Calu3 (cell line): ENCODE measurements at places on chromosomes 3 and 15.

- peak; percentile 25 for DNase-seq
Measured at GRCh38 chr3:160330109-160330508, 68.9 kb downstream of the IFT80 start.

DNA sequence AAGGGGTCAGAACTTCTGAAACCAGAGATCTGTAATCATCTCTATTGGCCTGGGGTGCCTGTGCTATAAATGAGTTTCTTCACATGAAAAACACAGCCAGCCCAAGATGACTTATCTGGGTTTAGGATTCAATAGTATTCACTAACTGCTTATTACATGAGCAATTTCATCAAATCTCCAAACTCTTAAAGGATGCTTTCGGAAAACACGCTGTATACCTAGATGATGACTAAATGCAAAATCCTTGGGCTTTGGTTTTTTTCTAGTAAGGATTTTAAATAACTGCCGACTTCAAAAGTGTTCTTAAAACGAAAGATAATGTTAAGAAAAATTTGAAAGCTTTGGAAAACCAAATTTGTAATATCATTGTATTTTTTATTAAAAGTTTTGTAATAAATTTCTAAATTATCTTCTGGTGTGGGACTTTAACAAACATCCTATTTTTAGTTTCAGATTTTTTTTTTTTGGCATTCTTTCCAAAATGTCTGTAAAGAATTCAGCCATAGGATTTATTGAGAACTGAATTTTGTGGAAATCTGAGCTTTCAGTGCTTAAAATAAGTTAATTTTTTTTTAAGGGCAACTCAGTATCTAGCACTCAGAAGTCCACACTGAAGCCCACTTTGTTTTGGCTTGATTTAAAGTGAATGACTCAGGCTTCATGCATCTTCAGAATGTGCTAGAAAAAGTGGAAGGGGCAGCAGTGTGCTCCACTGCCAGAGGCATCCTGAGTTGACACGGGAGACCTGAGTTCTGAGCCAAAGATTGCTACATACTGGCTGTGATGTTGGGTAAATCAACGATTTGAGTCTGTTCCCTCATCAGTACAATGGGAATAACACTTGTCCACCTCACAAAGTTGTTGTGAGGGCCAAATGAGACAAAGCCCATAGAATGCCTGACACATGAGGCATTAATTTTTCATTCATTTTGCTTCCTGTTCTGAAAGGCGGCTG is 18.7 kb downstream of the TMEM43 start:
- DNase-seq = peak; percentile 34

DNA sequence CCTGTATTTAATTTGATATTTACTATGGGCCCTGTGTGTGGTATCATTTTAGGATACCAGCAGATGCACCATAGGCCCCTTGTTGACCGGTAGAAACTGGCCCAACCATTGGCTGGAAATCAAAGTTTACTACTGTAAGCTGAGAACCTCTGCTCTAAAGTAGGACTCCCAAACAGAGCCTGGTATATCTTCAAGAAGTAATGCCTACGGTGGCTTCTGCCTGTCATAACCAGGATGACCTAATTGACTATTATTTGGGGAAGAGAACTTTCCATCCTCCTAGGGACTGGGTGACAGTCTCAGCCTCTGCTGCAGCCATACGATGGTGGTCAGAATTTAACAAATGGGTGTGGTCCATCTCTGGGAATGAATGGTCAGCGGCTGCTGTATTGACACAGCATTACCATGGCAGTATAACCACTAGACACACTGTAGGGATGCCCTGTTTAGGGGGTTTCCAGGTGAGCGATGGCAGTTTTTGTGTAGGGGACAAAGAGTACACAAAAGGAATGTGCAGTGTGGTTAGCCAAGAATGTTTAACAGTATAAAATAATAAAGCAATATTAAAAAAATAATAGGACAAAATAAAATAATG is 37.3 kb downstream of the RARB start:
- no peak for DNase-seq

GRCh38 chr3:102756706-102757105 is 321.9 kb downstream of the ZPLD1 start:
- no peak for DNase-seq

- DNase-seq = no peak
Measured at GRCh38 chr15:63070681-63071129, 28.2 kb downstream of the TPM1 start.

DNA sequence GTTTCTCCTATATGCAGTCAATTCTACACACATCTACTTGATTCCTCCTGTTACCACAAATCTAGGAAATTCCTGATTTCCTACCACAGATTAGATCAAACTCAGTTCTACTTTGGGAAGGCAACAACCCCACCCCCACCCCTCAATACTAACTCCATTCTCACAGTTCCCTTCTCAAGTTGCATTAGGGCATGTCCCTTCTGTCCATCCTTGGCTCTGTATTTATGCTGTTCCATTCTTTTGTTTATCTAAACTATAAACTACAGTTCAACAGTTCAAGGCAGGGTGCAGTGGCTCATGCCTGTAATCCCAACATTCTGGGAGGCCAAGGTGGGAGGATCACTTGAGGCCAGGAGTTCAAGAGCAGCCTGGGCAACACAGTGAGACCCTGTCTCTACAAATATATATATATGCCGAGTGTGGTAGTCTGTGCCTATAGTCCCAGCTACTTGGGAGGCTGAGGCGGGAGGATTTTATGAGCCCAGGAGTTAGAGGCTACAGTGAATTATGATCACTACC is 25.2 kb upstream of the IMPDH2 start:
- DNase-seq = no peak

GRCh38 chr15:92466834-92467233 is 73.2 kb downstream of the ST8SIA2 start:
- DNase-seq = no peak
